ENCODE measurements at places on chromosomes 3 and 15. TPM values are rescaled to one million over a fixed set of nuclear protein-coding genes. Genes with fewer than 3 reads are reported as not detected.

DNA sequence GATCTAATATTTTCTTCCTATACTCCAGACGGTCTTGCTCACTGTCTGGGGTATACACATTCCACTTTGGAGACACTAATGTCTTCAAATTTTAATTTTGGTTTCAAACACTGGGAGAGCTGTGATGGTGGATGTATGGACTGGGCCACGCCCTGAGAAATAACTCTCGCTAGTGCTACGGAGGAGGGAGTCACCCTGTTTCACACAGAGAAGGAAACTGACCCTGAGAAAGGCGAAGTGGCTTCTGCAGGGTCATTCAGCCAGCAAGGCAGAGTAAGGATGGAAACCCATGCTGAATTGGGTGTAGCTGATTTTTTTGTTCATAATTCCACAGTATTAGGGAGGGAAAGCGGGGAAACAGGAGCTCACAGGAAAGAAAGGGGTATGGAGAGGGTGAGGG lies 8.6 kb upstream of the SKIC8 start:
- no peak for DNase-seq

GALNT15 gene
- polyA plus RNA-seq, result 3.1 TPM

DNA sequence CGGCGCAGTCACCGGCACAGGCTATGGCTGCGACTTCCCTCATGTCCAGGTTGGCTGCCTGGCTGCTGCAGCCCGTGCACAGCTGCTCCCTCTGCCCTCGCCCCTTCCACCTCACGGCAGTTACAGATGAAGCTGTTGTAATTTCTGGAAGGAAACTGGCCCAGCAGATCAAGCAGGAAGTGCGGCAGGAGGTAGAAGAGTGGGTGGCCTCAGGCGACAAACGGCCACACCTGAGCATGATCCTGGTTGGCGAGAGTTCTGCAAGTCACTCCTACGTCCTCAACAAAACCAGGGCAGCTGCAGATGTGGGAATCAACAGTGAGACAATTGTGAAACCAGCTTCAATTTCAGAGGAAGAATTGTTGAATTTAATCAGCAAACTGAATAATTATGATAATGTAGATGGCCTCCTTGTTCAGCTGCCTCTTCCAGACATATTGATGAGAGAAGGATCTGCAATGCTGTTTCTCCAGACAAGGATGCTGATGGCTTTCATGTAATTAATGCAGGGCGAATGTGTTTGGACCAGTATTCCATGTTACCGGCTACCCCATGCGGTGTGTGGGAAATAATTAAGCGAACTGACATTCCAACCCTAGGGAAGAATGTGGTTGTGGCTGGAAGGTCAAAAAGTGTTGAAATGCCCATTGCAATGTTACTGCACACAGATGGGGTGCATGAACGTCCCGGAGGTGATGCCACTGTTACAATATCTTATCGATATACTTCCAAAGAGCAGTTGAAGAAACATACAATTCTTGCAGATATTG lies 13.2 kb upstream of the GNB4 start:
- DNase-seq, result no peak

DNA sequence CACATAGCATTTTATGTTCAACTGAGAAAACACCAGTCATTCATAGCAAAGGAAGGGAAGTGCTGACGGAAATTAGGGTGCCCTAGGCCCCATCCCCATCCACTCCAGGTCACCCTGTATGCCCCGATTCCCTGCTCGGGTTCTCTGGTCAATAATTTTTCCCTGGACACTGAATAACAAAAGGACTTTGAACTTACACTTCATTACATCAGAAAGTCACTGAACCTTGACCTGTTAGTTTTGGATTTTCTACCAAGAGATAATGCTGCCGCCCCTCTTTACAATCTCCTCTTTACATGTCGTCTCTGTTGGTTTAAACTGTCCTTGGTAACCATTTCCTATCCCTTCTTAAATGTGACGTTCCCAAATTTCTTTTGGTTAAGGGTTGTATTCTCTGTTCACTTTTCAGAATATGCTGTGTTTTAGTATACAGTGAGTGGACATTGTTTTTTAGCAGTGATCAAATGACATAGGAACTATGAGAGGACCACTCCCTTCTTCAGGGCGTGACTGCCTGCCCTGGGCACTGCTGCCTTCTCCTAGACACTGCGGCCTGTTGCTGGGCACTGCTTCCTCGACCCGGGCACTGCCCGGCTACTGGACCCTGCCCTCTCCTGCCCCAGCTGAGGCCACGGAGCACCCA lies 13.6 kb upstream of the AHSG start:
- no peak for DNase-seq

TNFAIP8L3 gene
- polyA plus RNA-seq, result 1.7 TPM
